SK-N-SH (cell line): ENCODE measurements at places on chromosomes 7 and 10.

GRCh38 chr7:1661461-1661860 is 8.6 kb upstream of the ELFN1 start:
- no peak for DNase-seq

- DNase-seq: no peak
These were observed 12.8 kb downstream of the ZC3HAV1L start for GRCh38 chr7:139023076-139023475.

- no peak for DNase-seq
These were observed 562.8 kb downstream of the SUGCT start for GRCh38 chr7:40697653-40698052.

DNA sequence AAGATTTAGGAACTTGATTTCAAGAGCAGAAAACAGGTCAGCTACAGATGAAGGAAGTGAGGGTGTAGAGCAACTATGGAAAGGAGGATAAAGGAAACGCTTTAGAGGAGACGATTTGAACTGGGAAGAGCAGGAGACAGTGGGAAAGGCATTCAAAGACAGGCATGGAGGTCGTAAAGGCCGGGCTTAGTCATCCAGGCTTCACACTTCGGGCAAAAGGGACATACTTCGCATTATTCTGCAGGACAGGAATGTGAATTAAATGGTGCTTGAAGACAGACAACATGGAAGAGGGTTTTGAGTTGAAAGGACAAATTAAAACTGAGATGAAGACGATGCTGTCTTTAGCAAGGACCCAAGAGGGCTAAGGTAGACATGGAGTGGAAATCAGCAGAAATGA is 8.1 kb downstream of the FAM171A1 start:
- no peak for DNase-seq

GRCh38 chr7:45920502-45921380 is at the start of gene IGFBP3:
TSS of gene IGFBP3 (minus strand) at chr7:45921272. CDS start at chr7:45921140, 132 bp downstream.
- DNase-seq: peak; percentile 90

DNA sequence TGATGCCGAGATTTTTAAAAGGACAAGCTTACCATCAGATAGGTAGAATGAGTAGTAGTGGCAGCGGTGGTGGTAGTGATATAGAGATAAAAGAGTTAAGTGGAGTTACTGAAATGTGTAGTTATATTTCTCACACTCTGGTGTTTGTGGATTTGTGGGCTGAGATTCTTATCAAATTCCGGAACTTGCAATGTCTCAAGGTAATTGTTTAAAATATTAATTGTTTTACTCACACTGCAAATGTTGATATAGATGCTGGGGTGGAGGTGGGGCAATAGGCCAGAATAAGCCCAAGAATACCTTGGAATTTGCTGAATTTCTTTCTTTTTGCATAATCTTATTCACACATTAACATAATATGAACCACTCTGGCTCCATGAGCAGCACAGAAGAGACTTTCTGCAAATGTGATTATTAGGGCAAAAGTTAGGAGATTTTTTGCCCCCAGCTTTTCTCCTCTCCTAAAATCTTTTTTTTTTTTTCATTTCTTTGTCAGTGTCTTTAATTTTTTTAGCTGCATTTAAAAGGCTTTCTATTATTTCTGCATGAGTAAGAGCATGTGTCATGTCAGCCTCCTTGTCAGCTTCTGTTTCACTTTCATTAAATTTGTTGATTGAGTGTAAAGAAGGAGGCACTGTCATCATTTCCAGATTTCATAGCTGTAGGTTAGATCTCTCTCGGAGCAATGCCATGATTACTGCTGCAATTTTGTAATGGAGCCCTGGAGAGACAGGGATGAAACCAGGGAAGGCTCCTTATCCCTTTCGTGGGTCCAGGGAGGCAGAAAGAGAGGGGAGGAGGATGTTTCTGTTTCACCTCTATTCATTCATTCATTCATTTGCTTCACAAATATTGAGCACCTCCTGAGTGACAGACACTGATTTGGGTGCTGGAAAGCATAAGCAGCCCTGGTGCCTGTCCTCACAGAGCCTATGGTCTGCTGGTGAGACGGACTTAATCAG is 13.1 kb upstream of the SGMS1 start:
- no peak for DNase-seq
